ENCODE measurements at places on chromosomes 4 and X.

GRCh38 chr4:169124661-169125060, 114.6 kb upstream of the CBR4 start:
- no peak for DNase-seq

DNA sequence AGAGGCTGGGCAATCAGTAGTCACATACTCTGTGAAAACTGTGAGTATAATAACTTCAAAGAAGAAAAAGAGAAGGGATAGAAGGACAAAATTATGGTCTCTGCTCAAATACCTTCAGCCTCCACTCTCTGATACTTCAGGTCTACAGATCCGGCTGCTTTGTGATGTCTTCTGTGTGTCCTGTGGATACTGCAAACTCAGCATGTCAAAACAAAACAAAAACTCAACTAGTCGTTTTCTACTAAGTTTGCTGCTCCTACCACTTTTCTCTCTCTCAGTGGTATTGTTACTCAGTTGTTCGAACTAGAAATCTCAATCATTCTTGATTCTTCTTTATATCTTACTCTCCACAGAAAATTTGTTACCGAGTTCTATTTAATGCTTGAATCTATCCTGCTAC, 202.4 kb upstream of the ANK2 start:
- no peak for DNase-seq

- no peak for DNase-seq
These were observed 10.4 kb upstream of the NSUN7 start for GRCh38 chr4:40739347-40739746.

- DNase-seq: no peak
These were observed 192.2 kb downstream of the APBB2 start for GRCh38 chr4:41022116-41022515.

DNA sequence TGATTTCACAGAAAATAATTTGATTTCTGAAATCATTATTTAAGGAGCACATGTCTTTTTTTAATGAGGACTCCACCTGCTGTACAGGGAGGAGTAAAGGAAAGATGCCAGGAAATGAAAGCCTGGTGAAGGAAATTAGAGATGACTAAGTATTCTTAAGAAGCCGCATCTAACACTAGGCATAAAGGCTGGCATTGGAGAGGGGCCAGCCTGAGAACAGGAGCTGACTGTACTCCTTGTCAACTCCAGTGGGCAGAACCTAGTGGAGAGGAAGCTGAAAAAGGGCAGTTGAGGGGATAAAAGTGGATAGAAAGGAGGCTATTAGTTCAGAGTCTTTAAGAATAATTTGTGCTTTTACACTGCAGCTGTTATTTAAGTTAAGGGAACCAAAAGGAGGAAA, 393.0 kb downstream of the PPP1R2C start:
- no peak for DNase-seq

GRCh38 chr4:157220371-157220881, at the start of gene GRIA2:
TSS of gene GRIA2 (plus strand) at chr4:157220728. CDS start at chr4:157221043, 315 bp downstream.
- no peak for DNase-seq

DNA sequence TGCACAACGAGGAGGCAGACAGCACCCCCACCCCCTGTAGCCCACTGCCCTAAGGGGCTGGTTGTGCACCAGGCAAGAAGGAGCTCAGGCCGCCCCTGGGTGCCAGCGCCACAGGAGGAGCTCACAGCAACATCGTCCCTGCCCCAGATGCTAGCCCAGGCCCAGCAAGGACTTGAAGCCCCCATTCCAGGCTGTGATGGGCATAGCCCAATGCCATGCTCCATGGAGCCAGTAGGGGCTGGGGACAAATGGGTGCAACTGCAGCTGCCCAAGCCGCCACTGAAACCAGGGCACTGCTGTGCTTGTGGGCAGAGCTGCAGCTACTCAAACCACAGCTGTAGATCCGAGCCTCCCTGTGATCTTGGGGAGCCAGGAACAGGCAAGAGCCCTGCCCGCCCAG, 241.3 kb upstream of the GIMD1 start:
- DNase-seq: no peak

DNA sequence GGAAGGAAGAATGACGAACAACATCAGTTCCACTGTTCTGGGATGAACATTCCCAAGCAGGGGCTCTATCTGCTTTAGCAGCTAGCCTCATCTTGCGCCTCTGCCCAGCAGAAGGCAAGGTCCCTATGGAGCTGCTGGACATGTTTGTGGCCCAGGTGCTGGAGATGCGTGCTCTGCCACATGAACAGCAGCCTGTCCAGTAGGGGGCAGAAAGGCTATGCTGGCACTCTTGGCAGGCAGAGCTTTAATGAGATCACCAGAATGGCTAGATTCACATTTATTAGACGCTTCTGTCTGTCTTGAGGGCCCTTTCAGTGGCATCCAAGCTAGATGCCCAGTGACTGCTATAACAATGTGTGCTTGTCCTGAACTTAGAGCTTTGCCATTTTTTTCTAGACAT, 1826.0 kb downstream of the STIM2 start:
- DNase-seq: no peak

DNA sequence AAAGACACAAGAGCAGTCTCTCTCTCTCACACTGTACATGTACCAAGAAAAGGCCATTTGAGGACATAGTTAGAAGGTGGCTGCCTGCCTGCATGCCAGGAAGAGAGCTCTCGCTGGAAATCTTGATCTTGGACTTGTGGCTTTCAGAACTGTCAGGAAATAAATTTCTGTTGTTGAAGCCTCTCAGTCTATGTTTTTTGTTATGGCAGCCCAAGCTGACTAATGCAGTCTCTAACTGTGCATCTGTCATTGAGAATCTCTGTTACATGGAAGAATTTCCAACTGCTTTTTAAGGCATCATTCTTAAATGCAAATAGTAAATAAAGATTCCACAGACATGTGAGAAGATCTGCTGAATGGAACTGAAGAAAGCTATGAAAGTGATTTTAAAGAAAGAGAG, 198.3 kb downstream of the PCDH10 start:
- no peak for DNase-seq

- DNase-seq: no peak
These were observed 5.9 kb upstream of the C4orf17 start for GRCh38 chr4:99504804-99505502.

GRCh38 chr4:114464726-114465272, 133.8 kb upstream of the UGT8 start:
- no peak for DNase-seq

- no peak for DNase-seq
These were observed 102.1 kb downstream of the ITIH6 start for GRCh38 chrX:54695816-54696487.

- DNase-seq: no peak
These were observed 268.7 kb upstream of the VCX3A start for GRCh38 chrX:6803607-6804006.

- no peak for DNase-seq
These were observed 4.7 kb downstream of the SRPX2 start for GRCh38 chrX:100648458-100649417.

DNA sequence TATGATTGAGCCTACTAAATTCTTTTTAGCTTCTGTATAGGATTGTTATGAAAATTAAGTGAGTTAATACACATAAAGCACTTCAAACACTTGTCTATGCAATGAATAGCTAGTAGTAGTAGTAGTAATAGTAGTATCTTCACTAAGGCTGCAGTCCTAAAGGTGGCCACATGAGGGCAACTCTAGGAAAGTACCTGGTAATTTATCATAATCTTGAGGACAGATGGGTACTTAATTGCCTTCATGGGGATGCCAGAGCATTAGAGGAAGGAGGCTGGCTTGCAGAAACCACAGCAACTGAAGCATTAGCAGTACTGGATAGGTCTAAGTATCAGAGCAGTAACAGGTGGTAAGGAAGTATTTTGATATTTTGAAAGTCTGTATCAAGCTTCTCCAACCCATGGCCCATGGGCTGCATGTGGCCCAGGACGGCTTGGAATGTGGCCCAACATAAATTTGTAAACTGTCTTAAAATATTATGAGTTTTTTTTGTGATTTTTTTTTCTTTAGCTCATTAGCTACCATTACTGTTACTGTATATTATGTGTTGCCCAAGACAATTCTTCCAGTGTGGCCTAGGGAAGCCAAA, 17.3 kb downstream of the NIPAL1 start:
- peak; percentile 34 for DNase-seq

DNA sequence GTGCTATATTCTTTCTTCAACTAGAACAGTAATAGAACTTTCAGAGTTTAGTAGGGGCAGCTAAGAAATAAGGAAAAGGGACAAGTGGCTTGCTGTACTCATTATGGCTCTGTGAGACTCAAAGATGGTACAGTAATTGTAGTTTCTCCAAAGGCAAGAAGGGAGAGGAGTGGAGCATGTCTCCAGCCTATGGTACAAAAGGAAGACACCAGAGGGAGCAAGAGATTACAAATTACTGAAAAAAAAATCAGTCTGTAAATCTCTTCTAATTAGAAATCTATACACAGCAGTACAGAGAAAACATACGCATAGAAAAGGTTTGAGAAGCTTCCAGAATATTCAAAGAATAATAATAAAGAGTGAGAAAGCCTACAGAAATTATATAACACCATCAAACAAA, 61.4 kb downstream of the KLHL4 start:
- DNase-seq: no peak

DNA sequence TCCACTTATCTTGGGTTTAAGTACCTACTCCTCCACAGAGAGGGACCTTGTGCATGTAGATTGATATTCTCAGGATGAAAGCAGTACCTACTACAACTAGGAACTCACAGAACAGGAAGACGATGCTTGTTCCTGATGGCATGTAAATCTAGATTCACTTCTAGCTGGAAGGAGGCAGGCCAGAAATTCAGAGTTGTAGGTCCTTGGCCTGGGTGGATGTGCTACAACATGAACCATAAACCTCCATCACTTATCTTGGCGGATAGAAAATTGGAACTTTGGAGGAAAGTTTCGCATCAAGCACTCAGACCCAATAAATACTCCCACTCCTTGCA, 9.3 kb upstream of the SMIM20 start:
- no peak for DNase-seq

GRCh38 chr4:103773691-103774231, 54.0 kb upstream of the TACR3 start:
- DNase-seq: no peak

Data from activated CD4-positive, alpha-beta T cell treated with anti-CD3 and anti-CD28 coated beads for 1 hour (primary cell).